ENCODE measurements at places on chromosomes 12 and 14.

DNA sequence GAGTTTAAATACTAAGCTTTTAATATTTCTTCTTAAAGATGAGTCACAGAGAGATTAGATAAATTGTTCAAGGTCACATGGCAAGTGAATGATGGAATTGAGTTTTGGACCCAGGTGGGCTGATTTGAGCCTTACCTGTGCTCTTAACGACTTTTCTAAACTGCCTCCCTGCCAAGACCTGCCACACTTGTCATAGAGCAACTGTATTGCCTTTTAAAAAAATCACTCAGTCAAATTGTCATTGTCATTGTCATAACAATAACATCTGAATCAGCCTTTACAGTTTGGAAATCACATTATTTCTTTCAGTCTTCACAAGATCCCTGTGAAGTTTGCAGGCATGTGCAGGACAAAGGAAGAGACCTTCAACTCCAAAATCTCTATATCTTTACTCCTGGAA is 25.7 kb downstream of the SLC4A8 start:
- no peak for DNase-seq

DNA sequence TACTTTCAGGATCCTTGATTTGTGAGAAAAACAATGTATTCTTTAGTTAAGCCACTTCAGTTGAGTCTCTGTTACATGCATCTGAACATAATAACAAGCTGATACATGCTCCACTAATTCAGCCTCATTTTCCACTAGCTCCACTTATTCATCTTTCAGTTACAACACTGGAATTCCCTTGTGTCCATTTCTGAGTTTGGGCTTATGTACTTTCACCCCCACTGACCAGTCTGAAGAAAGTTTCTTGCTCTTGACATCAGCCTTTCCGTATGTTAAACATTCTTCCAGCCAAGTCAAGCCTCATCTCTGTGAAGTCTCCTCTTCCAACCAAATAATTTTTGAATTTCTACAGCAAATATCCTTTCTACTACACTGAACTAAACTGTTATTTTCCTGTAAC is 592.5 kb upstream of the NOVA1 start:
- DNase-seq: no peak

GRCh38 chr12:5461966-5462365 is 30.1 kb downstream of the NTF3 start:
- no peak for DNase-seq

DNA sequence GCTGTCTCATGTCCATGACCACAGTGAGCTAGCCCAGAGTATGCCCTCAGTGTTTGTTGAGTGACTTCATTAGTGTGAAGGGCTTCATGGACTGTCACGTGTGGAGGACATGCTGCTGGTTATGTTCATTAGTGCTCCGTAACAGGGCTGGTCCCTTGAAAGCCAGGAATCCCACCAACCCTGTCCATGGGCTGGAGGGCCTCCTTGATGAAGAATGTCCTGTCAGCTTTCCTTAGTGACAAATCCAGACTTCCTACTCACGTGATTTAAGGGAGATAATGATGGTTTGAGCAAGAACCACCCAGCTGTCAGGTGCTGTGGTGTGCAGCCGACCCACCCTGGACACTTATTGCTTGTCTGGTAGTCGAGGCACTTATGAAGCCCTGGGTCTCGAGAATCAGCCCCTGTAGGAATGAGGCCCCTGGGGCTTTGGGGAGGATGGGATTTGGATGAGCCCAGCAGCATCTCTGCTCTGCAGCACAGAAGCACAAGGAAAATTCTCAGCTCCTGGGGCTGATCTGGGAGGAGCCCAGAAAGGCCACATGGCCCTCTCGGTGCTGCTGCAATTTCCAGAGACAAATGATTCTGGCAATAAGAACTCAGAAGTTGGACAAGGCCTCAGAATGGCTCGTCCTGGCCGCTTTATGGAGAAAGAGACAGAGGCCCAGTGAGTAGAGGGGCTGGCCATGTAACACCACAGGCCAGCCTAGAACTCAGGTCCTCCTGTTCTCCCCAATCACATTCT is 37.2 kb upstream of the FAM181A start:
- DNase-seq: no peak

GRCh38 chr14:93951635-93952540 is 24.5 kb downstream of the ASB2 start:
- DNase-seq: no peak

GRCh38 chr14:64628940-64629408 is 75.2 kb upstream of the PLEKHG3 start:
- no peak for DNase-seq

DNA sequence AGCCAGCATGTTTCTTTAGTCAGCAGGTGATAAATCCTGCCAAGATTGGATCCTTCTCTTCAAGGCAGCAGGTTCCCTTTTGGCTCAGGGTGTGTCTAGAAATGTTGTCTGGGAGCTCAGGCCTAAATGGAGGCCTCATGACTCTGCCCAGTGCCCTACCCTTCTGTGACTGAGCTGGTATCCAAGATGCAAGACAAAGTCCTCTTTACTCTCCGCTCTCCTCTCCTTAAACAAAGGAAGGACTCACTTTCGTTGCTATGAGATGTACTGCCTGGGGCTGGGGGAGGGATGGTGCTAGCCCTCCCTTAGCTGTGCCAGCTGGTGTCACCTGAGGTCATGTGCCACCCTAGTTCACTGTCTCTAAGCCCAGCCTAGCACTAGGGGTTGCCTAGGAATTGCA is 13.8 kb upstream of the TMPRSS12 start:
- no peak for DNase-seq

GRCh38 chr14:105700622-105701288 is 174.4 kb downstream of the TMEM121 start:
- DNase-seq: no peak

DNA sequence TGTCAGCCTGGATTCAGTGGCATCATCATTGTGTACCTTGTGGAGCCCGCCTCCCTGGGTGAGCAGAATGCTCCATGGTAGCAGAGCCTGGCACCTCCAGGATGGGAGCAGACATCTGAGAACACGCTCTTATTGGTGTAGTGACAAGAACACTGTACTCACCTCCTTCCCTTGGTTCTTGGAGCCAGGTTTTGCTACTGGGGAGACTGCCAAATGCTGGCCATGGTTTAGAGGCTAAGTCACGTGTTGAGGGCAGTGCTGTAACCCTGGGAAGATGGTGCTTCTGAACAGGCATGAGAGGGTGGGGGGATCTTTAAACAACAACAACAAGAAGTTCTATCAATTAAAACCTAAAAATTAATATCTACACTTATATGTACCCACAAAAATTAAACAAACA is 47.6 kb upstream of the ASPG start:
- no peak for DNase-seq

GRCh38 chr12:96456265-96456974 is 33.0 kb upstream of the CFAP54 start:
- no peak for DNase-seq

DNA sequence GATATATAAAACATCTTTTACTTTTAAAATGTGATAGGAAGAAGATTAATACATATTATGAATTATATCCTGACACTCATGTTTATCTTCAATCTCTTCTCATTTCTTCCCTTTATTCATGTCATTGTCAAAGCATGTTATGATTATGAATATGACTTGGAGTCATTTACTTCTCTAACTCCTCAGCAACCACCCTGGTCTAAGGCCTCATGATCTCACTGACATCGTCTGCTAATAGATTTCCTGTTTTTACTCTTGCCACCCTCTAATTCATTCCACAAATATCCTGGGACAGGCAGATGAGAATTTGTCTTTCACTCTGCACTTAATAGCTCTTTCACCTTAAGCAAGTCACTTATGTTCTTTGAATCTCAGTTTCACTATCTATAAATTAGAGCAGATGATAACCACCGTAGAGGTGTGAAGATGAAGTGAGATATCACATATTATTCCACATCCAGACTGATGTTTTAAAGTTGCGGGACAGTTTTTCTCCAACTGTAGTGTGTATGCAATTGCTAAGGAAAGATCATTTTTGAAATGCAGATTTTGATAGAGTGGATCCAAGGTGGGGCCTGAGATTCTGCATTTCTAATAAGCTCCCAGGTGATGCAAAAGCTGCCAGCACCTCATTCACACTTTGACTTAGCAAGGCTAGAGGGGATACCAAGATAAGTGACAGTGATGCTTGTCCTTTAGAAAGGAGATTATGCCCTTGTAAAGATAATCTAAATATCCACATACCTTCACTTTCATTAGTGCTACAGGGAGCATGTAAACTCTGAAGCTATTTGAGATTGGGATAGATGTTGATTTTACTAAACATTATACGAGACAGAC is 3.3 kb upstream of the IAPP start:
- DNase-seq: no peak

DNA sequence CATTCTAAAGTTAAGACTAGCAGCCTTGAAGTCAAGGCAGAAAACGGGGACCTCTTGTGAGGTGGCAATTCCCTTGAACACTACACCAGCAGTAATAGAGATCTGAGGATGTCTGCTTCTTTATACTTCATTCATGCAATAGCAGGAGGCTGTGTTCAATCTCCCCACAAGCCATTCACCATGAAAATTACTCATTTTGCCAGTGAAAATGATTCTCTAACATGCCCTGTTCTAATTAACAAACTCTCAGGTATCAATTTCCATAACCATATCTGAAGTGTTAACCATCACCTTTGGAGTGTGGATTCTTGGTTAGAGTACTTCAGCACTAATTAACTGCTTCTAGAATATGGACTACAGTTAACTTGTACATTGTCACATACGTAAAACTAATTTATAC is 3.4 kb upstream of the GLIPR1 start:
- DNase-seq: no peak

GRCh38 chr12:24838531-24838950 is 110.4 kb downstream of the BCAT1 start:
- DNase-seq: no peak

- no peak for DNase-seq
Observed at GRCh38 chr12:80219345-80219744, 120.0 kb downstream of the OTOGL start.

GRCh38 chr12:19326102-19326501 is 113.2 kb upstream of the AEBP2 start:
- no peak for DNase-seq

- DNase-seq: no peak
Observed at GRCh38 chr12:55629058-55629841, 7.4 kb upstream of the OR10P1 start.

GRCh38 chr14:68016255-68016914 is 196.8 kb downstream of the RAD51B start:
- no peak for DNase-seq

GRCh38 chr12:15322164-15323061 is at the start of gene PTPRO:
Gene PTPRO (plus strand): TSS chr12:15322508.
- DNase-seq: no peak

- DNase-seq: no peak
Observed at GRCh38 chr12:99810718-99811593, 163.4 kb downstream of the GARIN6 start.

DNA sequence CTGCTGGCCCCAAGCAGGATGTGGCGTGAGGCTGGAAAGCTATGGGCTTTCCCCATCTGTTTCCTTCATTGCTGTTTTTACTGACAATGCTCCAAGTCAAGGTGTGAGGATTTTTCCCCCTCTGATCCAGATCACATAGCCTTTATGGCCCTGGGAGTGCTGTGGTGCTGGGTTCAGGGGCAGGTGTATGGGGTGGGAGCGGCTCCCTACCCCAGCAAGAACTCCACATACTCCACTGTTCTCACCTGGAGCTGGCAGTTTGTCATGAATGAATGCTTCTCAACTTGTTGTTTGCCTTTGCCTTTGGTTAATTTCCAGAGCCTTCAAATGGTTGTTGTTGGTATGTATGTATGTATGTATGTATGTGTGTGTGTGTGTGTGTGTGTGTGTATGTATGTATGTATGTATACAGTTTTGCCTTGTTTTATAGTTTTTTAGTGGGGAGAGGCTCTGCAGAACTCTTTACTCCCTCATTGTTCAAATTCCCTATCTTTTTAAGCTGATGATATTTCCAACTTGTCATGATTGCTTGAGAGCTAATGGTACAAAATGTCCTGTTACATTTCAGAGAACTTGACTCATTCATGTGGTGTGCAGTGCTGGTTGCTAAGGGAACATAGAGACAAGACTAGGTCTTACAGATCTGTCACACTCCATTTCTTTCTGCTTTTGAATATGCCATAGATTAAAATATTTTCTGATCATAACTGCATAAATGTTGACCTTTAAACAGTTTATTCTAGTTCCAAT is 36.6 kb upstream of the ASPG start:
- DNase-seq: no peak

Data from HS-27A (cell line).